ENCODE measurements at places on chromosomes 6 and 20.
A peak's percentile ranks its signal among the peaks of the same experiment; 100 is the strongest.

DNA sequence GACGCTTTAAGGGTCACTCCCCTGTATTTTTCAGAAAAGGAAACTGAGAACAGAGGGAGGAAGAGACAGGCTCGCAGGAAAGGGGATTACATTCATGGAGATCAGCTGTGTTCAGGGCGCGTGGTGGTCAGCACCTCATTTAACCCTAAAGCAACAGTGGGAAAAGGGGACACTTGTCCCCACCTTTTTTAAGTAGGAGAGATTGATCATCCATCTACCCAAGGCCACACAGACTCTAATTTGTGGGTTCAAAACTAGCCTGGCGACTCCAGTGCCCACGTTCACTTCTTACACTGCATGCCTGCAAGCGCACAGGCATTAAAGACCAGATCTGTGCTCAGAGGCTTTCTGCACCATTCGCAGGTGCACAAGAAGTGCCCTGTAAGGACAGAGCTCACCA lies 167.9 kb upstream of the SNX9 start:
- DNase-seq: no peak

DNA sequence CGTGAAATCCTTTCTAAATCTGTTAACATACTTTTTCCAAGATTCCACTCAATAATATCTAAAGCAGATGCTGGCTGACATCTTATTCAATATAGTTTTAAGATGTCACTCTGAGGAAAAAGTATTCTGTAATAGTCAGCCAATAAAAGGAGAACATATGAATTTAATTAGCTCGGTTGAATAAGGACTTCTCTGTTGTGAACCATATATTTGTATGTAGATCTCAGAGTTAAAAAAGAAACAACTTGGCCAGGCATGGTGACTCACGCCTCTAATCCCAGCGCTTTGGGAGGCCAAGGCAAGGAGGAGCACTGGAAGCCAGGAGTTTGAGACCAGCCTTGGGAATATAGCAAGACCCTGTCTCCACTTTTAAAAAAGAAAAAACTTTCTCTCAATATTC lies 7.4 kb upstream of the CD24 start:
- DNase-seq: no peak

- no peak for DNase-seq
Observed at GRCh38 chr6:132490478-132491204, 22.3 kb downstream of the STX7 start.

- no peak for DNase-seq
Observed at GRCh38 chr6:139112561-139112960, 22.3 kb upstream of the HECA start.

DNA sequence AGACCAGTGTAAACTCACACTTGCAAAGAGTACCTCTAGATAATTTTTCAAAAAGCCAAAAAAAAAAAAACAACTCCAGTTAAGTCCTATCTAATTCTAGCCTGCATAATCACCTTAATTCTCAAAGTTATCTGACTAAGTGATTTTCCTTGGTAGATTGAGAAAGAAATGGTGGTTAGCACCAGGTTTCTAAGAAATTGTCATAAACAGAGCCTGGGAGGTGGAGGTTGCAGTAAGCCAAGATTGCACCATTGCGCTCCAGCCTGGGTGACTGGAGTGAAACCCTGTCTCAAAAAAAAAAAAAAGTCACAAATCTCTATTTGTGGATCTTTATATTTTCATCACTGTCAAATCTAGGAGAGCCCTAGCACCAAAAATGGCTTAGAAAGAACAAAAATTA lies 8.9 kb downstream of the FBXO5 start:
- DNase-seq: peak; percentile 47

DNA sequence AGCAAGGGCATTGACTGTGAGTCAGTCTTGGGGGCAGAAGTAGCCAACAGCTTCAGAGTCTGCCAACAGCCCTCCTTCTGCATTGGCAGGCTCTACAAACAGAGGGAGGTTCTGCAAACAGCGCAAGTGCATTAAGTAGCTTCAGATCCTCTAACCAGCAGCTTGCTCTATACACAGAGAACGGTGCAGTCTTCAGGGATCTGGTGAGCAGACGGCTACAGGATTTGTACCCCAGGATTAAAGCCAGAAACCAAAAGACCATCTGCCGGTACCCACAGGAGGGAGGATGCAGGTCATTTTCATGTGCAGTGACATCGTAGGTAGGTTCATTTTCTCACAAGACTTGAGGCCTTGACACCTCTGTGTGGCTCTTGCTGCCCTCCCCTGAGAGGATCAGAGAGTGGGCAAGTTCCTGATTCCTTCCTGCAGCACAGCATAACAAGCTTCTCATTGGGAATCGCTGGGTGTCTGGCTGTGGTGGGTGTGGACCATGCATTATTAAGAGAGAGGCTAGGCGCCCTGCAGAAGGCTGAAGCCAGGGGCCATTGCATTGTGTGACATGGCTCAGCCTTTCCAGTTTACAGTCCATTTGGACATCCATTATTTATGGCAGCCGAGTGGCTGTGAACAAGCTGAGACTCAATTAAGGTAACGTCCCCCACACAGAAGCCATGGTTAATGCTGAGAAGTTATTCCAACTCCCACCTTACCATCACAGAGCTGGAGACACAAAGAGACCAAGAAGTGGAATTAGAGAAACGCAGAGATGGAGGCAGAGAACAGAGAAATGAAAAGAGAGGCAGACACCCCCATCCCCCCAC lies 250.0 kb downstream of the LRFN2 start:
- no peak for DNase-seq

GRCh38 chr20:38194971-38195504 lies 30.0 kb upstream of the TGM2 start:
- DNase-seq: no peak

GRCh38 chr6:166341977-166342348 lies 382 bp downstream of the SFT2D1 start:
- peak; percentile 40 for DNase-seq

GRCh38 chr6:82712826-82713225 lies 349.2 kb downstream of the TPBG start:
- DNase-seq: peak; percentile 47

DNA sequence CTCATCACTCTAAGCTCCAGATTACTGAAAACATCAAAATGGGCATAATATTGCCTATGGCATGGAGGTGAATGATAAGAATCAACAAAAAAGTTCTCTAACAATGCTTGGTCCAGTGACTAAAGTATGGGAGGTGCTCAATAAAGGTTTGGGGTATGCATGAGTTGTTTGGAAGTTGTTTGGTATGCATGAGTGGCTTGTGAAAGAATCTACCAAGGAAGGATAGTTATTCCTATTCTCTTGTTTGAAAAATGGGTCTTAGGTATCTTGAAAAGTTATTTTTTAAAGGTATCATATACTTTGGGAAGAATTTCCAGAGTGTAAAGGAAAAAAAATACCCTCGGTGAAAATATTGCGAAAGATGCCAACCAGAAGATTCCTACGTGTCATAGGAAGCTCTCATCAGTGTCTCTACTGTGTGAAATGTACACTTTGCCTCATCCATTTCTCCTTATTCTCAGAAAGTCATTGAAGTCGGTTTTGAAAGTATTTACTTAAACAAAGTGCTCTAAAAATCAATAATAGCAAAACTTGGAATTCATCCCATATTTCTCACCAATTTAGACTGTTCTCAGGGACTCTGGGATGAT lies 449.8 kb downstream of the ADGRB3 start:
- DNase-seq: no peak

GRCh38 chr6:169101036-169101805 lies 152.4 kb downstream of the THBS2 start:
- no peak for DNase-seq

- DNase-seq: no peak
Observed at GRCh38 chr6:37675606-37676005, 22.1 kb downstream of the MDGA1 start.

DNA sequence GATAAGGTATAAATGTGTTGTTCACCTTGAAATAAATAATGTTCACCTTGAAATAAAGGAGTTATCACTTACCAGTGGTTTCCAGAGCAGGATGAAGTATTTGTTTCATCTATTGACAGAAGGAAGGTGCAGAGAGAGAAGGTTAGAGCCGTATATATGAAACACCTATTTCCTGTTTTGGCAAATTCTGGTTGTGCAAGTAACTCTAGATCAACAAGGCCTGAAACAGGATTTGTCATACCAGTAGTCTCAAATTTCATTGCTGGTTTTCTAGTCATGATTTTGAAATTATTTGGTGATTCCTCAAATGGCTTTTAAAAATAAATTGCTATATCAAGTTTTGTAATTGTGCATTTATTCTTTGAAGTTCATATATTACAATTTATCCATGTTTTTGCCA lies at the start of gene CRISP3:
TSS of gene CRISP3 (minus strand) at position 130 of the 400 bp plus-strand sequence. CDS start at position 109, 21 bp downstream.
- peak; percentile 32 for DNase-seq

GRCh38 chr6:27375613-27376079 lies 12.9 kb upstream of the ZNF391 start:
- peak; percentile 24 for DNase-seq

DNA sequence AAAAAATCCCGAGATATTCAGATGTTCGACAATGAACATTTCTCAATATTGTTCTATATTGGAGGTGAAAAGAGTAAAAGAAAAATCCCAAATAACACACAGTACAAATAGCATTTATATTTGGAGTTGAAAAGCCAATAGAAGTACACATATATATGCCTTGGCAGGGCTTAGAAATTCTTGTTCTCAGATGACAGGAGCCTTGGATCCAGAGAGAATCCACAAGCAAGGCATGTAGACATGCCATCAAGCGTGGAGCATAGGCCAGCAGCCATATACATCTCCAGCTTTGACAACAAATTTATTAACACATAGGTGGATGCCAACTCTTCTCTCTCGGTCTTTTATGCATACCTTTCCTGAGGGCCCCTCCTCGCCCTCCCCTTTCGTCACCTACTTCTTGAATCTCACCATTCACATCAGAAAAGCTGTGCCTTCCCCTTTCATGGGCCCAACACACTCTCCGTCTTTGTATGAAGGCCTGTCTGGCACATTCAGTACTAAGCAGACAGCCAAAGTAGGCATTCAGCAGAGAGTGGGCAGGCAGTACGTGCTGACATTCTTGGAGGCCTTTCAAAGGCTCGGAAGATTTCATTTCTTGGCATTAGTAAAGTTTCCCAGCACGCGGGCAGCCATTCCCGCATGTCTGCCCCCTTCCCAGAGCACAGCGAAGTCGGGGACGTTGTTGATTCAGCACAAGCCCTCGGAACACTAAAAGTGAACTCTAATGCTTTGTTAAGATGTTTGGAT lies 18.2 kb downstream of the NEDD9 start:
- DNase-seq: no peak

- DNase-seq: no peak
Observed at GRCh38 chr20:49529470-49529869, 38.5 kb downstream of the PTGIS start.

DNA sequence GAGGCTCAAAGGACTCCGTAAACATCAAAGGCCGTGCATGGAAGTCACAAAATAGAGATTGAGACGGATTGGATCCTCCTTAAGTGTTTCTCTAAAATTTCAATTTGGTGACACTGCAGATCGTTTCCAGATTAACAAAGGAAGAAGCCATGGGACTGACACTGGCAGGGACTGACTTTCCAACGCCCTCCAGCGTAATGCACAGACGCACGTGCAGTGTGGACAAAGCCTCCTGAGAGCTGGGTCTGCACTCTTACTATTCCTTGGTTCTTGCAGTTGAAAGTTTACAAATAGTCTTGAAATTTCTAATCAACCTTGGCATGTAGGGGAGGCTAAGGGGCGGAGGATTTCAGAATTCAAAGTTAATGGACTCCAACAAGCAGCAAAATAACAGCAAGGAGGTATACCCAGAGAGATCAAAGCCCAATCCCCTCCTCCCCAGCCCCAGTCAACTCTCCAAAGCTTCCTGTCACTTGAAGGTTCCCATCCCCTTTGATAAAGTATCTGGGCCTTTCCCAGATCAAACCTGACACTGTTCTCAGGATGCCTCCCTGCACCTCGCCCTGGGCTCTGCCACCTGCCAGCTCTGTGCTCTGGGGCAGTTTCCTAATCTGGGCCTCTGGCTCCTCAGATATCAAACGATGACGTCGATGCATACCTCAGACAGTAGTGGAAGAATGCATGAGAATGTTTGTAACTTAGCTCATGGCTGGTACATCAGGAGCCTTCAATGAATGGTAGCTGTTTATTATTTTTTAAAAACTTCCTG lies 106.5 kb upstream of the TRAF3IP2 start:
- no peak for DNase-seq

GRCh38 chr20:12372557-12372956 lies 454.9 kb downstream of the BTBD3 start:
- DNase-seq: no peak

GRCh38 chr6:41535766-41536165 lies 10.4 kb upstream of the FOXP4 start:
- DNase-seq: no peak

DNA sequence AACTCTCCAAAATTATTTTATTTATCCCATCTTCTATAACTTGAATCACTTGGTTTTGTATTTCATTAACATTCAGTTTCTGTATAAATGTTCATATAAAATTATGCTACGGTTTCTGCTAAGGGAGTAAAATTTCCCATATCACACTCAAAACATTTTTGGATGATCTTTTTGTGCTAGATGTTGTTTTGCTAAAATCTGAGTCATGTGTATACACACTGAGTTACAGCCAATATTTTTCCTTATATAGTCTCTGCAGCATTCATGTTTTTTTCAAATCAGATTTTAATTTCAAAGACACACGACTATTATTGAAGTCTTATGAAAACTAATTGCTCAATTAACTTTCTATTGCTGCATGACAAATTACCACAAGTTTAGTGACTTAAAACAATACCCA lies 54.3 kb upstream of the SLC2A12 start:
- no peak for DNase-seq

- DNase-seq: no peak
Observed at GRCh38 chr20:44908987-44909871, 631 bp upstream of the PABPC1L start.

DNA sequence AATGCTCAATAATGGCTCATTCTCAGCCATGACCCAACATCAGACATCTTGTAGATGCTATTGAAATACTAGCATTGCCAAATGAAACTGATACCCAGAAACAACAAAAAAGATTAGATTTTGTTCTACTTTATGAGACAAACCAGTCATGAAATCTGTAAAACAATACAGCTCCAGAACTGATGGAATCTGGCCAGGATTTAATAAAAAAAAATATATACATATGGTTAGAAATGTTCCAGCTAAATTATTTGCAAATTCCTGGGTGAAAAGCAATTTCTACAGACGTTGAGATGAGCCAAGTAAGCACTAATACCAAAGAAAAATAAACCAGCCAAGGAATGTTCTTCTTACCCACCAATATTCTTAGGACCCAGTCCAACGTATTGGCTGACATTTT lies 201.3 kb downstream of the EPHA7 start:
- no peak for DNase-seq

- no peak for DNase-seq
Observed at GRCh38 chr20:51597389-51598231, 55.1 kb upstream of the NFATC2 start.
